ENCODE measurements at places on chromosomes 6 and 20. TPM values are rescaled to one million over a fixed set of nuclear protein-coding genes. Genes with fewer than 3 reads are reported as not detected.

UBE2J1 gene
- 27.2 TPM for total RNA-seq

- no peaks in the 10 kb centered on the region for H3K27me3 ChIP-seq
- H3K4me1 ChIP-seq: no peaks in the 10 kb centered on the region
- no peak overlapping the region for H3K4me3 ChIP-seq
Observed at GRCh38 chr6:127582777-127583462, 5.9 kb downstream of the C6orf58 start.

PNPLA1 gene
- 0.59 TPM for total RNA-seq

GRCh38 chr20:19419396-19419795 lies 207.0 kb downstream of the SLC24A3 start:
- DNase-seq: no peak
- no peak overlapping the region for H3K4me3 ChIP-seq

- H3K4me1 ChIP-seq: no peaks in the 10 kb centered on the region
- H3K27me3 ChIP-seq: no peaks in the 10 kb centered on the region
- H3K36me3 ChIP-seq: no peaks in the 10 kb centered on the region
- H3K4me3 ChIP-seq: no peak overlapping the region
Observed at GRCh38 chr6:63813566-63814120, 178.0 kb downstream of the PHF3 start.

C6orf136 gene
- total RNA-seq: 8.3 TPM

DNA sequence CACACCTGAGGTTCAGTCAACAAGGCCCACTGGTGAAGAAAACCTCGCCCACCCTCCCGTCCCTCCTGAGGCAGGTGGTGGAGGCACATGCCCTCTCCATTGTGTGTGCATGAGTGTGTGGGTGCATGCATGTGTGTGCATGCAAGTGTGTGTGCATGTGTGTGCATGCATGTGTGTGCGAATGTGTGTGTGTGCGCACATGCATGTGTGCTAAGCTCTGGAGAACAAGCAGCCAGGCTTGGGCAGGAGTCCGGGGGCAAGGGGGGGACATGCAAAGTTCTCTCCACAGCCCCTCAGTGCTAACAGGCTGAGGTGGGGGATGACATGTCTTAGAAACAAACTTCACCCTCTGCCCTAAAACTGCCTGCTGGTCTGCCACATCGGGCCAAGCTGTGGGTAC lies 3.1 kb upstream of the HSPA12B start:
- H3K27me3 ChIP-seq: no peaks in the 10 kb centered on the region
- peaks cover 51% of the 10 kb centered on the region for H3K4me1 ChIP-seq
- no peak for DNase-seq
- H3K4me3 ChIP-seq: no peak overlapping the region

TFAP2D gene
- total RNA-seq: not detected

- no peaks in the 10 kb centered on the region for H3K36me3 ChIP-seq
- no peak overlapping the region for H3K27ac ChIP-seq
- no peak for DNase-seq
Observed at GRCh38 chr6:126170978-126171382, 168.9 kb upstream of the CENPW start.

DNA sequence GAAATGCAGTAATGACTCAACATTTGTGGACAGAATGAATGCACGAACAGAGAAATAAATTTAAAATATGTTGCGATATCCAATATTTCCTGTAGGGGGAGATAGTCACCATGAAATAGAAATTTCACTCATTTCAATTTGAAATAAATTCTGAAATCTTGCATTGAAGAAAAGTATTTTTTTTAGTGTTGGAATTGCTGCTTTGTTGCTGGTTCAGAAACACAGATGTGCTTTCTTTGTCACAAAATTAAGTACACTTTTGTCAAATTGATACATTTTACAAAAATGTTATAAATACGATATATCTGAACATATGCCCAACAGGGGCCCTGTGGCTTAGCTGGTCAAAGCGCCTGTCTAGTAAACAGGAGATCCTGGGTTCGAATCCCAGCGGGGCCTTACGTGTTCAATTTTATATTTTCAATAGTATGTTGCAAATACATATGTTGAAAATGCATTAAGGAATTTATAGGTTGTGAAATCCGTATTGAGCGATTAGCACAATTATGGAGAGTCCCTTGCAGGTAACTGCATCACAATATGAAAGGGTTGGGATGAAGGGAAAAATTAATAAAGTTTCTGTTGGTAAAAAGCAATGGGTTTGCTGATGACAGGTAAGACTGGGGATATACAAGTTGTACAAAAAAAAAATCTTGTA lies 85.4 kb upstream of the PRSS16 start:
- H3K4me3 ChIP-seq: no peak overlapping the region
- no peak overlapping the region for H3K27ac ChIP-seq

- H3K27ac ChIP-seq: peak overlapping the region; percentile 58
- no peak for DNase-seq
- peaks cover 18% of the 10 kb centered on the region for H3K4me1 ChIP-seq
Observed at GRCh38 chr6:113018351-113019151, 671.4 kb downstream of the RFPL4B start.

DNA sequence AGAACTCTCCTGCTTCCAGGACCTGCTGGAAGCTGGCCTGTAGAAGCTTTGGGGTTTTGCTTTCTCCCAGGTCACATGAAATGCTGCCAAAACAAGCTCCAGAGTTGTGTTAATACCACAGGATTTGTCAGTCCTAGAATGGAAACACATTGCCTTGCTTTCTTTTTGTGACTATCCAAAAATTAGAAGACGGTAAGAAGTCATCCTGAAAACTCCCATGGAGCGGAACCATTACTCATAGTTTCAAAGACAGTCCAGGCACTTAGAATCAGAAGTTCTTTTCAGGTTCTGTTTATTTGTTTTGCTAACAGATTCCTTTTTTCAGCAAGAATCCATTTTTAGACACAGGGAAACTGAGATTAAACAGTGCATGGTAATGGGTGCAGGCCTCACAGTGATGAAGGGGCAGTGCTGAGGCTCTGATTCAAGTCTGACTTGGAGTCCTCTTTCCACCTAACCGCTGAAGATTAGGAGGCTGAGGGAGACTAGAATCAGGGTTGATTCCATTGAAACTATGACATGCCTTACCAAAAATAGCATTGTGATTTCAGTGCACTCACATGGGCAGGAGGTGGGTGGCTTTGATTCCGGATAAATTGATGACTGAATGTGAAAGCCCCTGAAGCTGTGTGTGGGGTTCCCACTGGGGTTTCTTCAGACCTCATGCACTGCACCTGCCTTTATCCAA lies 72.2 kb upstream of the NAA20 start:
- peak overlapping the region; percentile 78 for H3K27ac ChIP-seq
- no peak overlapping the region for H3K4me3 ChIP-seq
- H3K4me1 ChIP-seq: peaks cover 21% of the 10 kb centered on the region
- H3K27me3 ChIP-seq: no peaks in the 10 kb centered on the region

SDHAF4 gene
- total RNA-seq: 4.4 TPM

DNA sequence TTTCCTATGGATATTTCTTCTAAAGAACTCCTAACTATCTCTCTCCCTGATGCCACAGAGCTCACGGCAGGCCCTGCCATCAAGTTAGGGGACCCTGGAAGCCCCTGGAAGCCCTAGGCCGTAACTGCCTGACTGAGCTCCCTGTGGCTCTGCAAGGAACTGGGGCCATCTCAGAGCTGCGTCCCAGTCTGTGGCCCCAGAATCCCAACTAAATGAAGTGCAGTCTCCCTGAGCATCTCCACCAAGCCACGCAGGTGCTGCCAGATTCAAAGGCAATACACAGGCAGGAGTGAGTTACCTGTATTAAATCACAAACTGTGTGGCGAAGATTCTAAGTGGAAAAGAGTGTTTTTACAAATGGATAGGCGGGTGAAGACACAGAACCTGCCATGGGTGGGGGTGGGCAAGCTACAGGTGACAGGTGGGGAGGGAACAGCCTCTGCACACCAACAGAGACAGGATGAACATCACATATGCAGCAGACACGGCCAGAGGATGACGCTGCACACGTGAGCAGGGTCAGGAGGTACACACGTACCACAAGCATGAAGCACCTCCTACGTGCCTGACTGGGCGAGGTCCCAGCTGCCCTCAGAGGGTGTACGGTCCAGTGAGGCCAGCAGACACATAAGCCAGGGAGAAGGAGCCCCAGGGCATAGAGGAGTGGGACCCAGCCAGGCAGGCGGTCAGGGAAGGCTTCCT lies 358.5 kb downstream of the ZFAND3 start:
- no peak overlapping the region for H3K27ac ChIP-seq
- peaks cover 40% of the 10 kb centered on the region for H3K4me1 ChIP-seq
- no peak overlapping the region for H3K4me3 ChIP-seq
- H3K36me3 ChIP-seq: peaks cover 6% of the 10 kb centered on the region
- H3K27me3 ChIP-seq: no peaks in the 10 kb centered on the region

RFX6 gene
- not detected for total RNA-seq

DNA sequence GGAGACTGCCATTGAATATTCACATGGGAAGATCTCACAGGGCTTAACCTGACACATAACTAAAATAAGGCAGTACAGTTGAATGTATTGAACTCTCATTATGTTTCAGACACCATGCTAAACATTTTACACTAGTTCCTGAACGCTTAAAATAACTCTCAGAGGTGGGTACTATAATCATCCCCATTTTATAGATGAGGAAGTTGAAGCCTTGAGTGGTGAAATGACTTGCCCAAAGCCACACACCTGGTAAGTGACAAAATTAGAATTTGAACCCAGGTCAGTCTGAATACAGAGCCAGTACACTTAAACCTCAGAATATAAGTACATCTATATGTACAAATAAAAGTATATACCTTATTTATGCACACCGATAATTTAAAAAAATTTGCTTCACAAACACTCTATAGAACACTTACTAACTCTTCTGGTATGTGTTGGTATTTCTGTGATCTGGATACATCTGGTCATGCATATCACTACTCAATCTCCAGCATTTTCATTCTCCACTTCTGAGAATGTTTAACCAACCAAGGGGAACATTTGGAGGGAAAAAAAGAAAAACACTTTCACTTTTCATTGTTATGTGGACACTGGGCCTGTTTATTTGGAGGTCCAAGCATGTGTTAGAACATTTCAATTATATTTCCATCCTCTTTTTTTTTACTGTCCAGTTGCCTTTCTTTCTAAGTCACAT lies 4.6 kb upstream of the BICRAL start:
- H3K27ac ChIP-seq: no peak overlapping the region
- no peaks in the 10 kb centered on the region for H3K4me1 ChIP-seq
- no peak overlapping the region for H3K4me3 ChIP-seq
- no peak for DNase-seq

GRCh38 chr6:169099411-169100202 lies 154.0 kb downstream of the THBS2 start:
- H3K27me3 ChIP-seq: no peaks in the 10 kb centered on the region
- H3K27ac ChIP-seq: no peak overlapping the region
- H3K4me3 ChIP-seq: no peak overlapping the region
- H3K36me3 ChIP-seq: no peaks in the 10 kb centered on the region
- DNase-seq: no peak
- no peaks in the 10 kb centered on the region for H3K4me1 ChIP-seq

DNA sequence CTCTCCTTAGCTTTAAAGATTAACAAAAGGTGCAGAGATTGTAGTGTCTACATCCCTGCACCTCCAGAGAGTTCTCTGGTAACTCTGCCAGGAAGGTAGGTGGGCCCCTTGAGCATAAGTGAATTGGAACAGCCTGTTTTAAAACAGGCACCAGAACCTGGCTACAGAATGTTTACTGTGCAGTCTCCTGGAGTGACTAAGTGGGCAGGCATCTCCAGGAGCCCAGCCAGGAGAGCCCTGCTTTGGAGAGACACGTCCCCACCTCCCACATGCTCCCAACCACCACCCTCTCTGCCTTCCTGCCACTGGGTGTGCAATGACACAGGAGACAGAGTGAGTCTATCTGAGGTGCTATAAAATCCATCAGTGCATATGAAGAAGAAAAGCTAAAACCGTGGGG lies 110.3 kb upstream of the EYA4 start:
- H3K36me3 ChIP-seq: no peaks in the 10 kb centered on the region
- no peaks in the 10 kb centered on the region for H3K4me1 ChIP-seq
- DNase-seq: no peak
- no peak overlapping the region for H3K4me3 ChIP-seq

GRCh38 chr6:41441598-41442351 lies 104.4 kb upstream of the FOXP4 start:
- peaks cover 23% of the 10 kb centered on the region for H3K4me1 ChIP-seq
- no peaks in the 10 kb centered on the region for H3K36me3 ChIP-seq
- H3K27me3 ChIP-seq: peaks cover 82% of the 10 kb centered on the region
- H3K4me3 ChIP-seq: no peak overlapping the region

Data from esophagus squamous epithelium (tissue), 5 donors.